ENCODE measurements at places on chromosomes 2 and 18.
A peak's percentile ranks its signal among the peaks of the same experiment; 100 is the strongest.

DNA sequence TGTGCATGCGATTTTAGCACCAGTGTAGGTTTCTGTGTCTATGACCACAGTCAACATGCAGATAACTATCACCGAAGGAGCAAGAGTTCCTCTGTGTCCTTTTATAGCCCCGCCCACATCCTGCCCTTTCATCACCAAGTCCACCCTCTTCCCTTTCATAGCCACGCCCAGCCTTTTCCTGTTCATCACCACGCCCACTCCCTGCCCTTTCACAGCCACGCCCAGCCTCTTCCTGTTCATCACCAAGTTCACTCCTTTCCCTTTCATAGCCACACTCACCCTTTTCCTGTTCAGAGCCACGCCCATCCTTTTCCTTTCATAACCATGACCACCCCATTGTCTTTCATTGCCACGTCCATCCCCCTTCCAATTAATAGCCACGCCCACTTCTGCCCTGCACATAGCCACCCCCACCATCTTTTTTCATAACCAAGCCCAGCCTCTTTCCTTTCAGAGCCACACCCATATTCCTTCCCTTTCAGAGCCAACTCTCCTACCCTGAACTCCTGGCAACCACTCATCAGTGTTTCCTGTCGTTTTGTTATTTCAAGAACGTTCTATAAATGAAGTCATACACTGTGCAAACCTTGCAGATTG lies 273.9 kb downstream of the MYT1L start:
- peak; percentile 24 for DNase-seq

- no peak for DNase-seq
Measured at GRCh38 chr2:11514081-11514730, 19.6 kb upstream of the GREB1 start.

DNA sequence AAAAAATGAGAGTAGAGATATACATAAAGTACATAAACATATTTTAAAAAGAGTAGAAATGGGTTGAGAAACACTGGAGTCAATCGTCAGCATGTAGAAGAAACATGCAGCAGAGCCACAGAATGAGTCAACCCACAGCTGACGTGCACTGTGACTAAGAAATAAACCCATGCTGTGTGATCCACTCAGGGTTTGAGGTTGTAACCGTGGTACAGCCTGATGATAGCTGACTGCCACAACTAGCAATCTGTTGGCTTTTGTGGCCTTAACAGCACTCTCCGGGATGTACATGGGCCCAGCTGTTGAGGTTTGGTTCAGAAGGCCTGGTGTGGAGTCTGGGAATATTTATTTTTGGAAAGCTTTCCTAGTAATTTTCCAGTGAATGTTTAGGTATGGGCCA lies 554.4 kb upstream of the MEX3C start:
- DNase-seq, result no peak

DNA sequence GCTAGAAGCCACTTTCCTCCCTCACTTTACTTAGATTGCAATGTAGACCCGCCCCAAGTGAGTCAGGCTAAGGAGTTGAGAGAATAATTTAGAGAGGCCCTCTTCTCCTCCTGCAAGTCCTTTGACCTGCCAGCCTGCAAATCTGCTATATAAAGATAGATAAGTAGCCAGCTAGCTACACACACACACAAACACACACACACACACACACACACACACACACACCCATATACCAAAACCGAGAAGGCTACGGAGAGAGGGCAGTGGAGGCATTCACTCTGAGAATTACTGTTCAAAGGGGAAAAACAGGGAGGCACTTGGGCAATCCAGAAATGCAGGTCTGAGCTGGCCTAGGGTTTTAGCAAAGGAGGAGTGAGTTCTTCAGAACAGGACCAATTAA lies 23.0 kb upstream of the SMAD7 start:
- no peak for DNase-seq

DNA sequence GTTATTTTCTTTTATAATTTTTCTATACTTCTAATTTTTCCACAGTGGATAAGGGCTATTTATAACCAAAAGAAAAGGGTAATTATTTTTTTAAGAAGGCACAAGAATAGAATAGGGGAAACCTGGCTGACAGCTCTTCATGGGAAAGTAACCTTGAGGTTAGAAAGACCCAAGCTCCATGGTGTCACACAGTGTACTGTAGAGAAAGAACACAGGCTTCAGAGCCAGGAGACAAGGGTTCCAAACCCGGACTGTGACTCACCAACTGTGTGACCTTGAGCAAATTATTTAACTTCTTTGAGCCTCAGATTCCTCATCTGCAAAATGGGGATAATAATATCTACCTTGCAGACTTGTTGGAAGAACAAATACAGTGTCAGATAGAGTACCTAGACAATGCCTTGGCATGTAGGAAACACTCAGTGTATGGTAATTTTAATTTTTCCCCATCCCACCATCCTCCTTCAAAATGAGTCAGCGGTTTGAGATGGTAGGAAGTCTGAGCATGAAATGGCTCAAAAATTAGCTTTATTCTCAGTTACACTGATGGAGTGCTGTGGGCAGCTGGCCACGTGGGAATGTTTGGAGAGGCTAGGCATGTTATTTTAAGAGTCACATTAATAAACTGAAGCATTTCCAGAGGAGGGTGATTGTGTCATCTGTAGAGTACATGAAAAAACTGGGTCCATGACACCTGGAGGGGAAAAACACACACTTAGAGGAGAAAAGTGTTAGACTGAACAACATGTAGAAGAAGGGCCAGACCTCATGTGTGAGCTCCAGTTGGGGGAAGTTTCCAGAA lies 36.7 kb downstream of the TMEM37 start:
- no peak for DNase-seq

- no peak for DNase-seq
Measured at GRCh38 chr2:26333293-26333692, 12.7 kb upstream of the SELENOI start.

DNA sequence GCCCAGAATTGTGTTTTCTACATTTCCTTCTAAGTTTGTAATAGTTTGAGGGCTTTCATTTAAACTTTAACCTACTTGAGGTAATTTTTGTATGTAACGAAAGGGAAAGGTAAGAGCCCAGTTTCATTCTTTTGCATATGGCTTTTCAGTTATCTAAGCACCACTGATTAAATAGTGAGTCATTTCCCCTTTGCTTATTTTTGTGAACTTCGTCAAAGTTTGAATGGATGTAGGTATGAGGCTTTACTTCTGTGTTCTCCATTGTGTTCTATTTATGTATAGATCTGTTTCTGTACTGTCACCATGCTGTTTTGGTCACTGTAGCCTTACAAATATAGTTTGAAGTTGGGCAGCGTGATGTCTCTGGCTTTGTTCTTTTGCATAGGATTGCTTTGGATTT lies 944.8 kb upstream of the CNTNAP5 start:
- DNase-seq, result no peak

- DNase-seq, result no peak
Measured at GRCh38 chr2:241984271-241984655, 114.7 kb downstream of the RTP5 start.

DNA sequence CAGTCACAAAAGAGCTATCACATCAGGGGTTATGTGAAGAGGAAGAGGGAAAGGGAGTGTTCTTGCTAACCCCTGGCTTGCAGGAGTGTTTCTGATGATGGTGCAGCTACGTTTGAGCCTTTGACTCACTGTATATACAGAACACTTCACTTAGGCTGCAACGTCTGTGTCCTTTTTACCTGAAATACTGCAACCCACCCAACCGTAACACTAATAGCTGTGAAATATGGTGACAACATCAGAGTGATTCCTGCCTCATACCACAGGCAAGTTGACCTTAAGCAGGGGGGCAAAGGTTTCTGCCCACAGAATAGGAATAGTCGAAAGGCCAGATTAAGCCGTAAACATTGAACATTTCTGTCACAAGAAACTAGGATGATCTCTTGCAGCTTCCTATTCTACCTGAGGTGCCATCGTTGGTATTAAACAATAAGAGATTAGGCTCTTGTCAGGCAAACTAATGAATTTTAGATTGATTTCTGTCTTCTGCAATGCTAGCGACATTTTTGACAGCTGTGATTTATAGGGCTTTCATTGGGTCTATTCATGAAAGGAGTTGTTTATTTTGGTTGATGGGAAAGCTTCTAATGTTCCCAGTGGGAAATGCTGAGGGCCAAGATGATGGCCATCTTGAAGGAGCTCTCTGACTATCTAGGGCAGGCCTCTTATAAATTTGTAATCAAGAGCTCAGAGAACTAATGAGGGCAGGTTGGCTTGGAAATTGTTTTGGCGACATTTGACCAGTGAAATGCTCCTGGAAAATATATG lies 316.8 kb downstream of the PIK3C3 start:
- DNase-seq, result no peak

- no peak for DNase-seq
Measured at GRCh38 chr2:68730828-68731227, 3.8 kb upstream of the ARHGAP25 start.

DNA sequence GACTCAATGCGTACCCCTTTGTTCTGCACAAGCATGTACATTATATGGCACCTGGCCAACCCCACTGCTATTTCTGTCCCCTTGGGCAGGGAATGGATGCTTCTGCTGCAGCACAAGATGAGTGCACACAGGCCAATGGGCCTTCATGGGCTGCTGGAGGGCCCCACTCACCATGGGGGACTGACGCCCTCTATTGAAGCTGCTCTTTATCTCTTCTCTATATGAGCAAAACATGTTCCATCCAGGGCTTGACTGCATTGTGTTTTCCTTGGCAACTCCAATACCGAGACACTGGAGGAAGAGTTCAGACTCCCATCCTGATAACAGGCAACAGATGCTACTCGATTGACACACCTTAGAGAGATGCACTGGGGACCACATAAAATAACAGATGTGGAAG lies 251.6 kb upstream of the NCKAP5 start:
- DNase-seq, result no peak

GRCh38 chr2:12176623-12177454 lies 430.4 kb downstream of the LPIN1 start:
- peak; percentile 4 for DNase-seq

- no peak for DNase-seq
Measured at GRCh38 chr2:10810202-10811161, 2.1 kb downstream of the PDIA6 start.

GRCh38 chr2:203857656-203858055 lies 9.9 kb upstream of the CTLA4 start:
- no peak for DNase-seq

GRCh38 chr2:224284134-224284946 lies 117.6 kb downstream of the FAM124B start:
- DNase-seq, result no peak
